CD8-positive, alpha-beta memory T cell (primary cell): ENCODE measurements at places on chromosomes 12 and 14.

- DNase-seq, result no peak
These were observed 89.0 kb downstream of the SLC38A1 start for GRCh38 chr12:46179693-46180452.

GRCh38 chr14:92316937-92317336, 6.0 kb upstream of the SLC24A4 start:
- no peak for DNase-seq

DNA sequence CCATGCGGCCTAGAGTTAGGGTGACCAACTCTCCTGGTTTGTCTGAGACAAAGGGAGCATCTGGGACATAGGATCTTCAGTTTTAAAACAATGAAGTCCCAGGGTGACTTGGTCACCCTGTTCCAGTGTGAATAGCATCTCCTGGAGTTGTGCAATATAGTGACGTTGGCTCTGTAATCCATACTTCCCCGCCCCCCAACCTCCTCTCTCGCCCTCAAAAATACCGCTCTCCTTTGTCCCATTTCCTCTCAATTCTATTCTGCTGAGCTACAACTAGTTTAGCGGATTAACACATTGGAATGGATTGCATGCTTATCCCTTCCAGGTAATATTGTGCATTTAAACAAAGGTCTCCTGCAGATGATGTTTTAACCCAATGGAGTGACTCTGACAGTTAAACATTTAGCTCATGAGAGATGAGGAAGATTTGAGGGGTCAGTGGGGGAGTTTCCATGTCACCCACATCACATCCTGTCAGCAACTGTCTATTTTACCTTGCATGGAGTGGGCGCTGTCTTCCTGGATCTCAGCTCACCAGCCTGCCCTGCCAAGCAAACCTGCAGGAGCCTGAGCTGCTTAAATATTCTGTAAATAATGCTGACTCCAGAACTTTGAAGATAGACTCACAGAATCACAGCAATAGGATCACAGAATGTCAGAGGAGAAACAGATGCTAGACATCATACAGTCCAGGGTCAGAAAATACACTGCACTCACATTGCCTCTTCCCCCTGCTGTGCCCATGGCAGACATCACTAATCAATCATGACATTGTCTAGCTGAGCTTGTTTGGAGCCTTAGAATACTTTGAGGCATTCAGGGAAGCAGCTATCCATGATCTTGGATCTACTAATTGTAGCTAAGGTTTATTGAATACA, 43.0 kb downstream of the MAP1LC3B2 start:
- DNase-seq, result no peak

- no peak for DNase-seq
These were observed 63.9 kb downstream of the EFCAB11 start for GRCh38 chr14:89890589-89890988.

DNA sequence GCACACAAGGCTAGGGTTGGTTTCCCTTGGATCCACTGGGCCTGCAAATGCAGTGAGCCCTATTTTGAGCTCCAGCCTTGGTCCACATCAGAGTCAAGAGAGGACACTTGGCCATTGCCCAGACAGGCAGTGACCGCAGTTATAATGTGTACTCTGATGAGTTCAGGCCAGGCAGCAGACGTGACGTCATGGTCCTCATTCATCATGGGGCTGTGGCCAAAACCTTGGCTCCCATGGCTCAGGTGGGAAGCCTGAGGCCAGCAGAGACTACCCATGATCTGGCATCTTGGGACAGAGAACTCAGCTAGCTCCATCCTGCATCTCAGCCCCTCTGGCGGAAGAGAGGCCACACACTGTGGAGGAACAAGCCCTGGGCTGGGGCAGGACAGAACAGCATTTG, 16.4 kb downstream of the TMEM63C start:
- DNase-seq, result no peak

- DNase-seq, result no peak
These were observed 272.5 kb upstream of the PRICKLE1 start for GRCh38 chr12:42862055-42862454.

GRCh38 chr14:90671382-90672234, 144.6 kb downstream of the TTC7B start:
- no peak for DNase-seq

DNA sequence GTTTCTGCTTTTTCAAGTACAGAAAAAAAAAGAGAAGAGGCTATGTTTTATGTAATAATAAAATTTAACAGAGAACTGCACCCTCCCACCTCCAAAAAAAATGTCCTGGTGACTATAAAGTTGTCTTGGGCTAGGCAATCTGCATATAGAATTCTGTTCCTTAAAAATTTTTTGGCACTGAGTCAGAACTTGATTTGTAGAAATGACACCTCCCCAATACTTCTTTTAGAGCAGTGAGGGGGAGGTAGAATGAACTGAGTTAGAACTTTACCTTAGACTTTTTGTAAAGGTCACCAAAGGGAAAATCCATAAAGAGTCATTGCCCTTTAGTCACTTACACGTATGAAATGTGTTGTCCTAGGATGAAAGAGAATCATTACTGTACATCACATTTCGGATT, 80.0 kb downstream of the BTG1 start:
- DNase-seq, result no peak

GRCh38 chr12:79645235-79645630, 45.5 kb downstream of the PAWR start:
- DNase-seq, result no peak

- DNase-seq, result no peak
These were observed 34.1 kb upstream of the ERGIC2 start for GRCh38 chr12:29415111-29415510.
